Left renal pelvis (tissue), 4 donors: ENCODE measurements at places on chromosomes 2 and 18.

GRCh38 chr2:101763496-101764333 is 66.2 kb downstream of the MAP4K4 start:
- no peak for DNase-seq

GRCh38 chr2:97669448-97669847 is at the start of gene C2orf92:
Gene C2orf92 (plus strand): TSS chr2:97669713. CDS start chr2:97669789, 76 bp downstream.
- DNase-seq = no peak

DNA sequence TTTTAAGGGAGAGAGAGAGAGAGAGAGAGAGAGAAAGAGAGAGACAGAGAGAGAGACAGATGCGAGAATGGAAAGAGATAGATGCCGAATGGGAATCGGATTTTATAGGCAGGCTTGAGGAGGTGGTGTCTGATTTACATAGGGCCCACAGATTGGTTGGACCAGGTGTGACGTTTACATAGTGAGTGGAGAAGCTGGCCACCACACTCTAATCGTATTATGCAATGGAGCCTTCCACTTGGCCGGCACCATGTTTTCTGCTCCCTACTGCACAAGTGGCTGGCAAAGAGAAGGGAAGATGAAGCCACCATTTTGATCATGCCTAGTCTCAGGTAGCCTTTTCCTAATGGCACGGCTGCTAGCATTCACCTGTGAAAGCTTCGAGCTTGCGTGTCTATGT is 33.9 kb downstream of the CD8B2 start:
- no peak for DNase-seq

DNA sequence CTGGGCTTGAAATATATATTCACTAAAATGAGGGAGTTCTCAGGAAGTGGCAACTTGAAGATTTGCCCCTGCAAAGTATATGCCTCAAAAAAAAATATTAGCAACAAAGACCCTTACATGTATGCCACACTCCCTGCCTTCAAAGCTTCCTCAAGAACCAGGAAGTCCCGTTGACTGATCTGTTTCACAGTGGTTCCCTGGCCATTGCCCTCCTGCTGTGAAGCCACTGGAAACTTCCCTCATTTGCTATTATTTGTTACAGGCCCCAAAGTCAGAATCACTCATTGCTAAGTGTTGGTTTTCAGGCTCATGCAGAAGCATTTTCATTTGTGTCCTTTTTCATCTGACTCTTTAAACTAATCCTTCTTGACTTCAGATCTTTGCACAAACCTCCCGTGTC is 421.5 kb downstream of the ZNF521 start:
- no peak for DNase-seq

DNA sequence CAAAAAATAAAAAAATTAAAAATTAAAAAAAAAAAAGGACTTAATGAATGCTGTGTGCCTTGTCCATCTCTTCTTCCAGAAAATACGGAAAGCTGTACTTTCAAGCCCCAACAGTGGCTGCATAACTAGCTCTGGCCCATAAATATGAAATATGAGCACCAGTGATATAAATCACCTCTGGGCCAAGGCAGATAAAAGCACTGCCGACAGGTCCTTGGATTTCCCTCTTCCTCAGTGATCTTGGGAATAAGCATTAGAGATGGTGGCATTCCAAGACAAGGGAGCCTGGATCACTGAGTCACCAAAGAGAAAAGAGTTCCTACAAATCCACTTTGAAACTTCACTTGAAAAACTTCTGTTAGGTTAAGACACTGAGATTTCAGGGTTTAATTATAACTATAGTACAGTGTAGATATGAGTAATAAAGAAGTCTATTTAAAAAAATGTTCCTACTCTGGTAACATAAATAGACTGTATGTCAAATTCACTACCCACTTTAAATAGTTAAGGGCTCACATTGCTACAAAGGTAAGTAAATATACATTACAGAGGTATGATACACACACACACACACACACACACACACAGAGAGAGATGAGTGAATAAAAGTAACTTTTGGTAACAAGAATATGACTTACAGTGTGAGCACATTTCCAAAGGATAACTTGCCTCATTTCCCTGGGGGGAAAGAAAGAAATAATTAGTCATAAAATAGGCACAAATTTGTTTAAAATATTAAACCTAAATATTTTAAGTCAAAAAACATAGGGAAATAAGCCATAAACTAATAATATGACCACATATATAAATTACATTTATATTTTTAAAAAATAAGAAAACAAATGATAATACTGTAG is 35.6 kb downstream of the PPP3R1 start:
- DNase-seq = no peak

GRCh38 chr2:33835911-33836310 is 236.8 kb upstream of the FAM98A start:
- no peak for DNase-seq

DNA sequence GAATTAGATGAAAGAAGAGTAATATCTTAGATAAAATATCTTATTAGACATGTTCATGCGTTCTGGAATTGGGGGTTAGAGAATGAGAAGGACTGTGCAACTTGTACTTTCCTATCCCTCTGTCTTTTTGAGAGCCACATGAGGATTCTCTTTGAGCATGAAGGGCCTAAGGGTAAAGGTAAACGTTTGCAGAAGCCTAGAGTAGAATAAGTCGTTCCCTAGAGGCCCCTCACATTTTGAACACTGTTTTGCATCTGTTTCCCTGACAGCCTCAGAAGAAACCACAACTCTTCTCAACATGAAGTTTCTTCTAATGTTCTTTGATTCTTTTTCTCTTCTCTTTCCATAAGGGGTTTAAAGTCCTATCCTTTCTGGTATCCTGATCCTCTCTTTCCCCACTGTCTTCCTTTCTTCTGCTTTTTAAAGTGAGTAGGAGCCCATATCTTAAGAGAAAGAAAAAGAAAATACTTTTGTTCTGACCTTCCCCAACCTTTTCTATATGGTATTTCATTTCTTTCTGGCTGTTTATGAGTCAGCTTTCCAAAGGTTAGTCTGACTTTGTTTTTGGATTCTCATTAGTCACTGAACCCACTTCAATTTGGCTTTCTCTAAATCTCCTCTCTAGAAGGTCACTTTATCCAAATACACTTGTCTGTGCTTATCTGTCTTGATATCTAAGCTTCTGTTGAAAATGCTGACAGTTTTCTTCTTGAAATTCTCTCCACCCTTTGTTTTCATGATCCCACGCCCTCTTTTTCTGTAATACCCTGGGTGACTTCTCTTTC is 34.8 kb downstream of the PPP1R1C start:
- DNase-seq = no peak

GRCh38 chr18:62399276-62399675 is 74.2 kb downstream of the TNFRSF11A start:
- DNase-seq = no peak

- DNase-seq = no peak
Measured at GRCh38 chr18:47436871-47437270, 185.4 kb upstream of the SKOR2 start.

DNA sequence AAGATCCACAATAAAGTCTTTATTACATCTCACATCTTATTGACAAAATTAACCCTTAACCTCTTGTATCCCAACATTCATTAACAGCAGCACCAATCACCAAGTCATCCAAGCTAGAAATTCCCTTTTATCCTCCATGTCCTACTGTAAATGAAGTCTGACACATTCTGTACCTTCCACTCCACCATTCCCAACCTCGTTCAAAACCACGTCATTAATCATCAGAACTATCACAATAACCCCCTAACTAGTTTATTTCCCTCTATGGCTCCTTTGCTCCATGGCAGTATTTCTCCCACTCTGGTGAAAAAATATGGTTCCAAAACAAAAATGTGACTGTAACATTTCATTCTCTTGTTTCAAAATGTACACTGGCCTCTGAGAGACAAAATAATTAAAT is 1626.2 kb downstream of the LRP1B start:
- DNase-seq = no peak

DNA sequence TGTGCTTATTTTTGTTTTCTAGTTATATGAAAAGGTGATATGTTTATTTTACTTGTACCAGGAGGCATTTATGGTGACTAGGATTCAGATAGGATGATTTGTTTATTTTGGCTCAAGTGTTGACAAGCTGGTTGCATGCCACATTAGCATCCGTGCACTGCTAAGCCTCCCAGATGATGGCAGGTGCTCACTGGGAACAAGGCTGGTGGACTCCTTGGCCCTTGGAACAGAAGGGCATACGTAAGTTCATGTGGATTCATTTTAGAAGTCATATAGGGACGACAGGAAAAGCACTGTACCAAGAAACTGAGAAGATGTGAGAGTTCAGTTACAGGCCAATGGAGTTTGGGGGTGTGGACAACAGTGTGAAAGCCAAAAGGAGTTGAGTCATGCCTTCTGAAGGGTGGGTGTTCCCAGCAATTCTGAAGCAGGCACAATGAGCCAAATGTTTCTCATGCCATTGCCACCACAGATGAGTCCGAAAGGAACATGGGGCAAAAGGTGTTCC is 166.2 kb downstream of the PHLPP1 start:
- DNase-seq = no peak

GRCh38 chr2:73415906-73416305 is 30.3 kb downstream of the ALMS1 start:
- DNase-seq = no peak

DNA sequence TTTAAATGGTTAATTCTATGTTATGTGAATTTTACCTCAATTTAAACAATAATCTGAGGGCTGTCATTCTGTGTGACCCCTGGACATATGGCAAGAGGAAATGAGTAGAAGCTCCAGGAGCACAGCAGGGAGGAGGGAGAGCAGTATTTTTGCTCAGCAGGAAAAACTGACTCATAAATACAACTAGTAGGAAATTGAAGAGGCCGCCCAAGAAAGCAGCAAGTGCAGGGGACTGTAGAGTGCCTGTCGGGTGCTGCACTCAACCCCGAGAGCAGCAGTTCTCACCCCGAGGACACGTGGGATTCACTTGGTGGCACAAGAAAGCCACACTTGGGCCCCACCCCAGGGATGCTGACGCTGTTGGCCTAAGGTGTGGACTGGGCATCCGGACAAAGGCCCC is 60.8 kb downstream of the NPAS2 start:
- DNase-seq = no peak

DNA sequence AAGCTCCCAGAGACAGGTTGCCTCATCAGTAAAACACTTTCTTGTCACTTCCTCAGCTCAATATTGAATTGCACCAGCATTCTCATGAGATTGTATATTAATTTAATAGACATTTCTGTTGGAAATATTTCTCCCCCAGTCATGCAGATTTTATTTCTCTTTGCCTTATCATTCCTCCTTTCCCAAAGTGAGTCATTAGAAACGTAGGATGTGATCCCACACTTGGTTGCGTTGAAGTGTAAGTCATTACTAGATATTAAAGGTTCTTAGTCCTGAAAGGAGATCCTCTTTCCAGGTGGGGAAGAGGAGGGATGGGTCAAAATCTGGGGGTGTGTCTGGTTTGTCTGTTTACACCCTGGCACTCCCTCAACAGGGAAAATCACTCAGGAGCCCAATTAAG is 438.2 kb downstream of the SLC4A3 start:
- no peak for DNase-seq

GRCh38 chr2:200966770-200967169 is 3.3 kb upstream of the ORC2 start:
- DNase-seq = no peak

DNA sequence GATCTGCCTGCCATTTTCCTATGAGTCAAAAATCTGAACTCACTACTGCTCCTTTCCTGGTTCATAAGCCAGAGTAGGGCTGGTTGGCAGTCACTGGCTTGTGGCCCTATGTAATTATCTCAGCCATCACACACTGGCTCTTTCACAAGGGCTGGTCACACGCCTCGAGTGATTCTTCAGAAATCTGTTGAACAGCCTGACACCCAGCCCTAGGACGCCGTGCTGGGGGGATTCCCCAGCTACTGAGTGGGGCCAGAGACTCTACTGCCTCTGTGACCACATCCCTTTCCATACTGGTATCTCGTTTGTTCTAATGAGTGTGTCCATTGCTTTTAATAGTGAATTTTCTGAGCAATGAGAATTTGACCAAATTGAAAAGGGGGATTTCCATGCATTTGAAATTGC is 45.8 kb upstream of the RBM44 start:
- DNase-seq = no peak

GRCh38 chr18:61894751-61895524 is 2.1 kb upstream of the RNF152 start:
- DNase-seq = no peak

- no peak for DNase-seq
Measured at GRCh38 chr2:127094509-127095366, 12.2 kb downstream of the BIN1 start.

GRCh38 chr2:233242231-233242927 is 9.1 kb upstream of the ATG16L1 start:
- DNase-seq = no peak

DNA sequence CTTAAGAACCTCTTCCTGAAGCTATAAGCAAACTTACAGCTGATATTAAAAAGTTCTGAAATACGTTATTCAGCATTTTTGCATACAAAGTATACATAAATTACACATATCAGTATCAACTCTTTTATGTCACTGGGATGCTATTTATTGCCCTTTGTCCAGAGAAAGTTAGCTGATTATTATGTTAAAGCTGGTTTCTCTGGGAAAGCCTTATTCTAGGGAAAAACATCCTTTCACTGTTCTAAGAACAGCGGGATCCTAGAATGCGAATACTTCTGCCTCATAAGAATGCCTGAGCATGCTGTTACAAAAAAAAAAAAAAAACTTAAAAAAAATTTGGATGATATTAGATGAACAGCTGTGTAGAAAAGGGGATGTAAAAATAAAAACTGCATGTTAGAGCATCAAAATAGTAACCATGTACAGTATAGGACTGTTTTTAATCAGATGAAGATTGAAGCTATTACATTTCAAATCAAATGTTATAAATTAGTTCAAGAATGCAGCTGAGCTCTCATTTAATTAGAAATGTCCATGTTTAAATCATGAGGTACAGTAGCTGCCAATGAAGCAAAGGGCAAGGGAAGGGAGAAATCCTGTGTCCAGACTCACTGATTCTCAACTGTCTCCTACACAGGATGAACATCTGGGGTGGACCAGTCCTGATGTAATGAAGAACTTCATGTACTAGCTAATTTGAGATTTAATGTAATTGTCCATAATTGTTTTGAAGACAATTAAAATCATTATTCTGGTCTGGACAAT is 8.2 kb downstream of the FTCDNL1 start:
- DNase-seq = no peak

GRCh38 chr18:13386891-13387801 is 168.6 kb downstream of the LDLRAD4 start:
- DNase-seq = no peak

DNA sequence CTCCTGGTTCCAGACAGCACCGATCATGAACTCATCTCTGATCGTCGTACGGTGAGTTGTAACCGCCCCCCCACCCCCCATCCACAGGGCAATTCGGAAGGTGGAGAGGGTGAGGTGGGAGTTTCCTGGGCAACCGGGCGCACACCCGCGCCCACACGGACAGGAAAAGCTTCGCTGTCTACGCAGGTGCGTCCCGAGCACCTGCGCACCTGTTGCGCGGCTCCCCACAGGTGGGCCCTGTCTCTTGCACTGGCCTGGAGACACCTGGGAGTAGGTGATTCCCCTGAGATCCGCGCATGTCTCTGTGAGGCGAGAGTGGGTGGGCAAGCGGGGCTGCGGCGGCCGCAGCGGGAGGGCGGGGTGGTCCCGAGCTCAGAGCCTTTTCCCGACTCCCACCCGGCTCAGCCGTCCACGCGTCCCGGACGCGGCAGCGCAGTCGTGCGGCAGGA is 459 bp upstream of the ATP6V1C2 start:
- no peak for DNase-seq
